ENCODE measurements at places on chromosomes 2 and 18.

DNA sequence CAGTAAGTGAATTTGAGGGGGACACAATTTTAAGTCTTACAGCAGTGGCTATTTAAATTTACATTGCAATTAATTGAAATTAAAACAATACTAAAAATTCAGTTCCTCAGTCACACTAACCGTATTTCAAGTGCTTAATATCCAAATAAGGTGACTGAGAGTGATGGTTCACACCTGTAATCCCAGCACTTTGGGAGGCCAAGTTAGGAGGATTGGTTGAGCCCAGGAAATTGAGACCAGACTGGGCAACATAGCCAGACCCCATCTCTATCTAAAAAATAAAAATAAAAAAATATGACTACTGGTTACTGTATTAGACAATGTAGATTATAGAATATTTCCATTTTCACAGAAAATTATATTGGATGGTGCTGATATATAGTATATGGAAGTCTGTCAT, 79.0 kb downstream of the BMPR2 start:
- H3K27ac ChIP-seq = no peak overlapping the region
- no peak overlapping the region for H3K4me3 ChIP-seq
- H3K27me3 ChIP-seq = no peaks in the 10 kb centered on the region
- no peaks in the 10 kb centered on the region for H3K36me3 ChIP-seq
- no peaks in the 10 kb centered on the region for H3K4me1 ChIP-seq

GRCh38 chr2:64106481-64106880, 37.7 kb downstream of the PELI1 start:
- no peak overlapping the region for H3K4me3 ChIP-seq
- H3K27ac ChIP-seq = no peak overlapping the region
- H3K4me1 ChIP-seq = peaks cover 17% of the 10 kb centered on the region
- H3K27me3 ChIP-seq = no peaks in the 10 kb centered on the region
- H3K36me3 ChIP-seq = peaks cover 34% of the 10 kb centered on the region
- no peak for DNase-seq

GRCh38 chr2:205103699-205104098, 558.4 kb downstream of the PARD3B start:
- no peaks in the 10 kb centered on the region for H3K4me1 ChIP-seq
- no peaks in the 10 kb centered on the region for H3K36me3 ChIP-seq
- H3K27me3 ChIP-seq = no peaks in the 10 kb centered on the region
- H3K4me3 ChIP-seq = no peak overlapping the region

DNA sequence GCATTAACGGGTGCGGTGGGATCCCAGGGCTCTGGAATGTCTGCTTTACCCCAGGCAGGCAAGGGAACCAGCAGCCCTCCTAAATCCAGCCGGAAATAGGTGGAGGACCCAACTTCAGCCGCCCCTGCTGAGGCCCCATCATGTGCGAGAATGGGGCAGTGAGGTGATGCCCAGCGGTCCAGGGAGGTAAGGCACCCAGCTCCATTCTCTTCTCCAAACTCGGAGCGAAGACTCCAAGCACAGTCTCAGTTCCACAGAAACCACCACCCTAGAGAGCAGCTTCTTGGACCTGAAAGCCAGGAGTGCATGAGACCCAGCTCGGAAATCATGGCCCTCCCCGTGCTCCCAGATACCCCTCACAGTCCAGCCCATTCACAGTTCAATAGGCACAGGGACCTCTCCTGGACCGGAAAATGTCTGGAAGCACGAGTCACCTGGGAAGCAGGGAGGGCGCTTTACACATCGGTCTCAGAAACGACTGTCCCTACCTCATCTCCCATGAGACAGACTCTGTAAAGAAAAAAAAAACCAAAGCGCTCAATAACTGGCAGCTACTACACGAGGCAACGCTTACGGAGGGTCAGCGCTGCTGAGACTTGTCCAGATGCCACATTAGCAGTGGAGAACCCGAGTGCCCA, 2.0 kb downstream of the SDC1 start:
- H3K4me3 ChIP-seq = no peak overlapping the region
- H3K4me1 ChIP-seq = peaks cover 16% of the 10 kb centered on the region
- no peaks in the 10 kb centered on the region for H3K36me3 ChIP-seq
- H3K27me3 ChIP-seq = peaks cover 27% of the 10 kb centered on the region

GRCh38 chr2:120624738-120625446, 110.8 kb upstream of the GLI2 start:
- no peaks in the 10 kb centered on the region for H3K36me3 ChIP-seq
- H3K4me3 ChIP-seq = no peak overlapping the region
- H3K4me1 ChIP-seq = no peaks in the 10 kb centered on the region
- H3K27ac ChIP-seq = no peak overlapping the region
- H3K27me3 ChIP-seq = no peaks in the 10 kb centered on the region

- no peak overlapping the region for H3K27ac ChIP-seq
- H3K4me1 ChIP-seq = no peaks in the 10 kb centered on the region
- H3K36me3 ChIP-seq = peaks cover 6% of the 10 kb centered on the region
- no peak for DNase-seq
- no peaks in the 10 kb centered on the region for H3K27me3 ChIP-seq
These were observed 308.3 kb upstream of the EPAS1 start for GRCh38 chr2:45988879-45989278.

- no peak overlapping the region for H3K27ac ChIP-seq
- H3K4me3 ChIP-seq = no peak overlapping the region
- H3K4me1 ChIP-seq = peaks cover 2% of the 10 kb centered on the region
- no peaks in the 10 kb centered on the region for H3K27me3 ChIP-seq
These were observed 13.5 kb upstream of the ZAP70 start for GRCh38 chr2:97699765-97700444.

GRCh38 chr2:226963528-226963927, 127.7 kb downstream of the RHBDD1 start:
- no peaks in the 10 kb centered on the region for H3K4me1 ChIP-seq
- H3K36me3 ChIP-seq = no peaks in the 10 kb centered on the region
- no peak overlapping the region for H3K4me3 ChIP-seq
- no peak for DNase-seq

Data from CD4-positive, alpha-beta T cell (primary cell).